Epithelial cell of prostate (primary cell): ENCODE measurements at places on chromosomes 7 and 10.

DNA sequence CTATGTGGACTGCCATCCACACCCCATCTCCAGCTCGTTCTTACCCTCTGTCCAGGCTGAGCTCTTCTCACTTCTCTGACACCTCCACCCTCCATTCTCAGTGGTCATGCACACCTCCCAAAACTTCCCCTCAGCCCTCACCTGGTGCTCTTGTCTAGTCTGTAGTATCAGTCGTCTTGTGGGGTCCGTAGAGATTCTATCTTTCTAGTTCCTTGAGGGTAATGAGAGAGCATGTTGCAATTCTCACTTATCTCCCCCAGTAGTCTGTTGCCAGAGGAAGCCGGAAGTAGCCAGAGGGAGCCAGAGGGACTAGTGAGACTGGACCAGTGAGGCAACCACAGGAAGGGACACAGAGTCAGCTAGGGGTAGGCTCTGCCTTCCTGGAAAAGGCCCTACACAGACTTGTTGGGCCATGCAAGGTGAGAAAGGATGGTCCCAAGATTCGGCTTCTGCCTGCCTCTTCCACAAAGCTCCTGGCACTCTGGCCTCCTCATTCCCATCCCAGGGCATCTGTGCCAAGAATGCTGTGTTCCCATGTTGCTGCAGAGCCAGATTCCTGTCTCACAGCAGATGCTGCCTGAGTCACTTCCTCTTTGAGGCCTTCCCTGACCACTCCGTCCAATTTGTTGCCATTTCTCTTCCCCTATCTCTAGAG lies 50.6 kb upstream of the DUSP5 start:
- peak; percentile 33 for DNase-seq

DNA sequence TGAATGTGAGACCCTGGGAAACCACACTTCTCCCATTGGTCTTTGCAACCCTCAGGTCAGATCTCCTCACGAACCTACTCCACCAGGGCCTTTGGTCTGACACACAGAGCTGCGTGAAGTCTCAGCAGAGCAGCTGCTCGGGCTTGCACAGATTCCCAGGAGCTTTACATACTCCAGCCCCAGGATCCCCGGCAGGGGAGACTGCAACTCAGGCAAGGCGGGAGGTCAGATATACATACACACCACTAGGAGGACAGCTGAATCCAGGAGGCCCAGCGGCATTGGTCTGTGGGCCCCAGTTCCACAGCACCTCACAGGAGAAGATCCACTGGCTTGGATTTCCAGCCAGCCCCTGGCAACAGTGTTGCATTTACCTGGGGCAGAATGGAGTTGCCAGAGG lies 239.2 kb downstream of the GPAM start:
- no peak for DNase-seq

DNA sequence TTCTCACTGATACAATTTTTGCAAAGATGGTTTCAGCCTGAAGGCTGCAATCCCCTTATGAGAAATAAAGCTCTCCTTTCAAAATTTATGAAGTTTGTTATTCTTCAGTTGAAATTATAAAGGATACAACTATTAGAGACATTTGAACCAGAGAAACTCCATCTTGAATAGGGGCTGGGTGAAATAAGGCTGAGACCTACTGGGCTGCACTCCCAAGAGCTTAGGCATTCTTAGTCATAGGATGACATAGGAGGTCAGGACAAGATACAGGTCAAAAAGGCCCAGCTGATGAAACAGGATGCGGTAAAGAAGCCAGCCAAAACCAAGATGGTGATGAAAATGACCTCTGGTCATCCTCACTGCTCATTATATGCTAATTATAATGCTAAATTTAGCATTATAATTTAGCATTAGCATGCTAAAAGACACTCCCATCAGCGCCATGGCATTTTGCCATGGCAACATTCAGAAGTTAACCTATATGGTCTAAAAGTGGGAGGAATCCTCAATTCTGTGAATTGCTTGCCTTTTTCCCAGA lies 22.4 kb upstream of the IFIT1B start:
- DNase-seq, result no peak

GRCh38 chr10:43781480-43782361 lies 133.0 kb upstream of the ZNF32 start:
- DNase-seq, result no peak

- DNase-seq, result no peak
Measured at GRCh38 chr10:66586897-66587679, 338.7 kb upstream of the LRRTM3 start.

DNA sequence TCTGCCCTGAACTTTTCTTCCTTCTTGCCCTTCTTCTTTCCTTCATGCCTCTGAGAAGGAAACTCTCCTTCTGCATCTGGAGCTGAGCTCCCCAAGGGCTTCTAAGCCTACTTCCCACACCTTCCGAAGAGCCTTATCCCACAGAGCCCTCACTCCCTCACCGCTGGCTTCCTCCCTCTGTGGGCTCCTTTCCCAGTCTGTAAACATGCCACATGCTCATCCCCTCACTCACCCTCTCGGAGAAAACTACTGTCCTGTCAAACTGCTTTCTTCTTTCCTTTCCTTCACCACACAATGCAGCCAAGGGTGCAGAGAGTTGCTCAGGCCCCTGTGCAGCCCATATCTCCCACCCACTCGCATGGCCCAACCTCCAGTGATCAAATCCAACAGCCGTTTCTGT lies 18.1 kb downstream of the ANKRD16 start:
- DNase-seq, result no peak

- no peak for DNase-seq
Measured at GRCh38 chr7:106794276-106795083, 70.6 kb upstream of the PIK3CG start.

- no peak for DNase-seq
Measured at GRCh38 chr10:49253340-49253906, 45.5 kb upstream of the C10orf71 start.

DNA sequence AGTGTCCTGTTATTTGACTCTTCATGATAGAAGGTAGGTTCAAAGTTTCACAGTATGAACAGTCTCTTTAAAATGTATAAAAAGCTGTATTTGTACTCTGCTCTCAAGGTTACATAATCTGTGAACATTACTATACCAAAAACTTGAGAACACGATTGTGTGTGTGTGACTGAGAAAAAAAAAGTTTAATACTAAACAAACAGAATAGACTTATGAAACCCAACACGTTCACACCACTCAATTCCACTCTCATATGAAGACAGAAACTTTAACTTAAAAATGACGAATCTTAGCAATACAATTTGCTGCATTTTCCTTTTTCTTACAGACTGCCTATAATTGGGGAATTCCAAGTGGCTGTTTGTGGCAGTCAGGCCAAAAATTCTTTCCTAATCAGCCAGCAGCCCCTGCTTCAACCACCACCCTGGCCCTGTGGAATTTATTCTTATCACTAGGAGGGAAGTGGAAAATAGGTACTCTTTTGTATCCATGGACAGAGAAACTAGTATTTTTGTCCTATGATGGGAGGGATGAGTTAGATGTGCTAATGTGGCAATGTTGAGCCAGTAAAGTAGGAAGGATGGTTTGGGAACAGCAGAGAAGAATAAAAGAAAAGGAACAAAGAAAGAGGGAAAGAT lies 42.8 kb downstream of the MINDY3 start:
- no peak for DNase-seq

GRCh38 chr7:99386584-99387238 lies 12.2 kb downstream of the ARPC1B start:
- DNase-seq, result no peak

- DNase-seq, result no peak
Measured at GRCh38 chr7:116633131-116633988, 38.6 kb upstream of the MET start.

- no peak for DNase-seq
Measured at GRCh38 chr7:111029141-111029572, 61.8 kb upstream of the LRRN3 start.

- no peak for DNase-seq
Measured at GRCh38 chr10:129780198-129780597, 183.9 kb downstream of the EBF3 start.

DNA sequence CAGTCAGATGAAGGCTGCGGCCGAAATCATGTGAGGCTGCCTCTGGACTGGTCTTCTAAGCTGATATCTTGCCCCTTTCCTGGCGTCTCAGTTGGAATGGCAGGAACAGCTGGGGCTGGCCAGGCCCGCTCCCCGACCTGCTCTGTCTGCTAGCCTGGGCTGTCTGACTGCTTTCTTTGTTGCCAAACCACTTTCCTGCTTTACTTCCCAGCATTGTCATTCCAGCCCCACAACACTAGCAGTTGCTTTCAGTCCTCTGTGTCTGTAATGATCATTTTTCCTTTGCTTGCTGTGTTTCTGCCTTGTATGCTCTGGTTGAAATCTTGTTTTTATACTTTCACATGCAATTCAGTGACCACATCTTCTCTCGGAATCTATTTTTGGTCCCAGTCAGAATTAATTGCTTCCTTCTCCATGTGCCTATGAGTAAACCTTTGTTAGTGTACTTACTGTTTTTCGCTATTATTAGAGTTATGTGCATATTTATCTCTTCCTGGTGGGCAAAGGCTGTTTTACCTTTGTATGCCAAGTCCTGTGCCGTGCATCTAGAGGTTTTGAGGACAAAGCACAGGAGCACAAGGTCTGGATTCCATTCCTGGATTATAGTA lies 21.6 kb downstream of the PRPF18 start:
- no peak for DNase-seq

GRCh38 chr7:127782654-127783559 lies 130.9 kb downstream of the SND1 start:
- DNase-seq, result no peak

DNA sequence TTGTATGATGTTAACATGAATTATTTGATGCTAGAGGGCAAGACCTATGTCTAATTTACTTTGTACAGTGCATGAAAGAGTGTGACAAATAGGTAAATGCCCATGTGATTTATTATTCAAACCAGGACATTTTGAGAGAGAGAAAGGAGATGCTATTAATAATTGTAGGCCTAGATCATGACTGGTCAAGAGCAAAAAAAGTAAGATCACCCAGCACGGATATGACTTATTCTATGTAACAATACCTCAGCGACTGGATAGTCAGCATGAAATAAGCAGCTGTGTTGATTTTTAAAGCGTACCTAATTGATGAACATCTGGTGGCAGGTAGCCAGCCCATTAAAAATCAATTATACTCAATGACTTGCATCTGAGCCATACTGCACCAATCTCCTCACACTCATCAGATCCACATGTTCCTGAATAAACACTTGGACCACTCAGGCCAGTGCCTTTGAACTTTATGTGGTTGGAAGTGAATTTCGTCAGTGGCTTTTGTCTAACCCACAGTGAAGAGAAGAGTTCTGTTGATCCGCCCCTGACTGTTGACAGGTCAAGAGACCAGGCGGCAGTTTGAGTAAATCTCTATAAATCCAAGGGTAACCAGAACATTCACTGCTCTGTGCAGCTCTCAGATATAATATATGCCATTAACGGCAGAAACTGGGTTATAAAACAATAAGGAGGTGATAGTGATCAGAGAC lies 435.3 kb downstream of the MDFIC start:
- DNase-seq, result no peak

- no peak for DNase-seq
Measured at GRCh38 chr7:36439624-36440023, 50.0 kb downstream of the ANLN start.

GRCh38 chr10:20173046-20173445 lies 356.8 kb downstream of the PLXDC2 start:
- DNase-seq, result no peak

DNA sequence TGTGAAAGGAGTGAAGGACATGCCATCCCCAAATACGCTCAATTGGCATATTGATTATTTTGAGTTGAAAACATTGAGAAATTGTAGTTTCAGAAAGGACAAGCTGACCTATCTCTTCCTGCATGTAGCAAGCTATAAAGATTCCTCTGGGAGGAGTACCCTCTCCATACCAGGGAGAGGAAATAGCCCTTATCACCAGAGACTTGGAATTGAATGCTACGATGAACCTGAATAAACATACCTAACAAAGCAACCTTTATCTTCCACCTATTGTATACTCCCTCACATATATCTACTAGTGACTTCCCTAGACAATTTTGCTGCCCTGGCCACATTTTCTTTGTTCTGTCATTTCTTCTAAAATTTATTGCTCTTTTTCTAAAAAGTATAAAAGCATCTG lies 150.2 kb upstream of the EEPD1 start:
- no peak for DNase-seq
